Pulmonary artery endothelial cell (primary cell): ENCODE measurements at places on chromosomes 12 and 14. TPM values are rescaled to one million over a fixed set of nuclear protein-coding genes. Genes with fewer than 3 reads are reported as not detected.

DNA sequence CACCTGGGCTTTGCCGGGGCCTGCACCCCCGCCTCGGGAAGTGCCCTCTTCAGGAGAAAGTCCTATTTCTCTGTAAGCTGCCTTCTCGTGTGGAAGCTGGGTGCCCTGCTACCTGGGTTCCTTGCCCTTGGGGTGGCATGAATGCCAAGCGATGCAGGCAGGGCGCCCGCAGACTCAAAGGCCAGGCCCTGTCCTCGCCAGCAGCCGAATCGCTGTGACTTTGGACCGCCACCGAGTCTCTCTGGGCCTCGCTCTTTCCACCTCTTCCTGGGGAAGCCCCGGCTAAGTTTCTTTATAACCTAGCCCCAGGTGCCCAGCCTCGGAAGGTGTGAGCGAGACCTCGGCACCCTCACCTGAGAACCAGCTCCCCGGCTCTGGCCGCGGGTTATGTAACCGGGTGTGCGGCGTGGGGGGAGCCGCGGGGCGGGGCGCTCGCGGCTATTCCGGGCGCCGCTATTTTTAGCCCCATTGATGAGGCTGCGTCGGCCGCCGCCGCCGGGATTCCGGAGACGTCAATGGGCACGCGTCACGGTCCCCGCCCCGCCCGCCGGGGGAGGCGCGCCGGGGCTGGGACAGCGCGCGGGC is 14.6 kb upstream of the NR4A1 start:
- no peak for DNase-seq

DNA sequence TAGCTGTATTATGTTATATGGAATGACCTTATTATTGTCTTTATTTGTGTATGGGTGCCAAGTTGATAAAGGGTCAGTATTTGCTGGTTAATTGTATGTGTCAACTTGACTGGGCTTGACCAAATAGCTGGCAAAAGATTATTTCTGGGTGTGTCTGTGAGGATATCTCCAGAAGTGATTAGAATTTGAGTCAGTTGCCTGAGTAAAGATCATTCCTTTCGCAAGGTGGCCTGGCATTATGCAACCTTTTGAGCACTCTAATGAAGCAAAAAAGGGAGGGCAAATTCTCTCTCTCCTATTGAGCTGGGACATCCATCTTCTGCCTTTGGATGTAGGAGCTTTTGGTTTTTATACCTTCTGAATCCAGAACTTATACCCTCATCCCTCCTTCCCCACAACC is 82.2 kb downstream of the ATXN7L3B start:
- DNase-seq = no peak

GRCh38 chr14:79742142-79742541 is 469.2 kb downstream of the DIO2 start:
- DNase-seq = no peak

The SLC39A2 gene
- not detected in 2 replicates for total RNA-seq

DNA sequence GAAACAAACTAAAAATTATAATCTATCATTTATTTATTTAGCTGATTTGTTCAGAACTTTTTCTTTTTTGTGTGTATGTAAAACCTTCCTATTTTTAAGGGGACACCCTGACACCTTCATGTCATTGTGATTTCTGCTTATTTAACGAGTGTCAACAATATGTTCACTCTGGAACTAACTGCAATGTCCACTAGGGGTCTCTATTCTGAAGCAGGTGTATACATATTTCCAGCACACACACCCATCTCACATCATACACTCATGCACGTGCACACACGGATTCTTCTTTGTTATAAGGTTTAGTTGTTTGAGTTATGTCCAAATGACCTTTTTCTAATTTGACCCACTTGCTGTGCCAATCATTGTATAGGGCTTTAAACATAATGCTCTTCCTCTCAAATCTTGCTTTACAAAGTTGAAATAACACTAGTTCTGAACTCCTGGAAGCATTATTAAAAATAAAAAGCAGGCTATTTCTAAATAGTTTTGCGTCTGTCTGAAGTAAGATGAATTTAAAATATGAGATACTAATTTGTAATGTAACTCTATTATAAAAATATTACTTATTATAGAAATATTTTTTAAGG is 15.5 kb downstream of the E2F7 start:
- peak; percentile 35 for DNase-seq

DNA sequence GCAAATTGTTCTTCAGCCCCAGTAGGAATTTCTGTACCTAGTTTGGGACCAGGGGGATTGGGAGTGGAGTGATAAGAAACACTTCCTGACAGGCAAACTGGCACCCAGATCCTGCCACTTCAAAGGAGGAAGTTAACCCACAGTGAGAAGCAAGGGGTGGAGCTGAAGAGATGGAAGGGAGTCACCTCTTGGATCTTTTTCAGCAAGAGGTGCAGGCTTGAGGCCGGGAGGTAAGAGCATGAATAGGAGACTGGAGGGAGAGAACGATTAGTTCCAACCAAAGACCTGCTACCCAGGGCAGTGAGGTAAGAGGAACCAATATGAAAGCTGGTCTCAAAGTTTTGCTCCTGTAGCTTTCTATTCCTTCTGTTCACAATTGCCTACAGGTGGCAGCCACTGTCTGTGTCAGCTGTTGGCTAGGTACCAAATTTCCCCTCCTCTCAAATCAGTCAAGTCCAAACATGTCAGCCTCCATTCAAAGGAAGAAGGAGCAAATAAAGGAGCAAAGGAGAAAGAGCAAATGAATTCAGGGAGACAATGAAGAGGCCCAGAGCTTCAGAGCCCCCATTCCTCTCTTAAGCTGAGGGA is 14.9 kb upstream of the TAC3 start:
- DNase-seq = no peak

DNA sequence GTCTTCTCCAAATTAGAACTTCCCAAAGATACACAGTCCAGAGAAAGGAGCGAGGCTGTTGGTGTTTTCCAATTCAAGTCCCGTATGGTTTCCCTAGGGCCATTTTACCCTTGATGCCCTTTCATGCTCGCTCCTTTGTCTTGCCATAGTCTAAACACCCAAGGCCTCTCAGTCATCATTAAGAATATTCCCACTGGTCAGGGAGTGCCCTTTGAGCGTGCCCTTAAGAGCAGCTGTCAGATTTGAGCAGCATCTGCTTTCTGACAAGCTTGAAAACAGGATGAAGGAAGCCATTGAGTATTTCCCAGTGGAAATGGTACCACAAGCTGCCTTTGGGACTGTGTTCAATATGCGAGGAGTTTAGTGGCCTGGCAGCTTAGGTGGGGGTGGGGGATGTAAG is 10.4 kb upstream of the GALNT16 start:
- DNase-seq = no peak

DNA sequence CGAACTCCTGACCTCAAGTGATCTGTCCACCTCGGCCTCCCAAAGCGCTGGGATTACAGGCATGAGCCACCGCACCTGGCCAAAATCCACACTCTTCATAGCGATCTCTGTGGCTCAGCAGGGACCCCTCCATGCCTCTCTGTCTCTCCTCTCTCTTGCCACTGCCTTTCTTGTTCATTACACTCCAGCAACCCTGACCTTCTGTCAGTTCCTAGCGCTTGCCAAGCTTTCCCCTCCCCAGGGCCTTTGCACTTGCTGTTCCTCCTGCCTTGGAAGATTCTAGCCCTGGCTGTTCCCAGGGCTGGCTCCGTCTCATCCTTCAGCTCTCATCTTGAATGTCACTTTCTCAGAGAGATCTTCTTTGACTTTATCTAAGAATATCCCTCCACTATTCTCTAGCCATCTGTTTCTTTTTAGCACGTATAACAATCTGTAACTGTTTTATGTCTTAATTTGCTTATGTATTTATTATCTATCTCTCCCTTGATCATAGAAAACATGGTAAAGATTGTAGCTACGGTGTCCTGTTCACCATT is 38.9 kb upstream of the MAP1LC3B2 start:
- DNase-seq = no peak

DNA sequence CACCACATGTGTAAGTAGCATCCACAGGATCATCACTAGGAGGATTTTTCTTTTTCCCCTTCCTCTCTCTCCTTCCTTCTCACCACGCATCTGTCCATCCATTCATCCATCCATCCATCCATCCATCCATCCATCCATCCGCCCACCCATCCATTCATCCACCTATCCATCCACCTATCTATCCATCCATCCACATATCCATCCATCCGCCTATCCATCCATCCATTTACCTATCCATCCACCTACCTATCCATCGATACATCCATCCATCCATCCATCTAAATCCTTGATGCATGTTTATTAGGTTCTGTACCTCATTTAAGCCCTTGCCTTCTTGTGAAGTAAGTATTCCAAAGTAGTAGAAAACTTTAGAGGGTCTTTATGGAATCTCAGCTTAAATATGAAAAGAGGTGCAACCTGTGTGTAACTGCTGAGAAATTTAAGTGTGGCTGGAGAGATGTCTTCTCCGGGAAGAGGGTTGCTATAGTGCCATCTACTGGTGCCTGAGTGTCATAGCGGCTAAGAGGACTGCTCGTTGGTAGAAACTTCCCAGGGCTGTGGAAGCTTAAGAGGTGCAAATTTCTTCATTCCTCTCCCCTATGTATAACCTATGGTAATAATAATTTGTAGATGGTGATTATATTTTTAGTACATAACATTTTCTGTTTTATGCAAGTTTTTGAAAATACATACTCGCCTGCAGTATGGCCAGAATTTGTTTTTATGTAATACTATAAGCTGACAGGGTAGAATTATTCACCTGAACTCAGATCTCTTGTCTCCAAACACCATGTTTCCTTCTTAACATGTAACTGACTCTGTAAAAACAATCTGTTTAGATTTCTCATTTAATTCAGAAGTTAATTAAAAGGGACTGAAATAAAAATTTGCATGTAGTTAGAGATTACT is 46.0 kb downstream of the MYO1H start:
- no peak for DNase-seq

GRCh38 chr12:452667-453210 is 7.0 kb upstream of the B4GALNT3 start:
- DNase-seq = no peak

The B4GALNT1 gene
- total RNA-seq = 0.07 and 0.35 TPM in 2 replicates

- no peak for DNase-seq
Measured at GRCh38 chr12:49598527-49598926, 6.9 kb downstream of the FAM186B start.

GRCh38 chr12:126518596-126519200 is 1453.5 kb downstream of the AACS start:
- no peak for DNase-seq

DNA sequence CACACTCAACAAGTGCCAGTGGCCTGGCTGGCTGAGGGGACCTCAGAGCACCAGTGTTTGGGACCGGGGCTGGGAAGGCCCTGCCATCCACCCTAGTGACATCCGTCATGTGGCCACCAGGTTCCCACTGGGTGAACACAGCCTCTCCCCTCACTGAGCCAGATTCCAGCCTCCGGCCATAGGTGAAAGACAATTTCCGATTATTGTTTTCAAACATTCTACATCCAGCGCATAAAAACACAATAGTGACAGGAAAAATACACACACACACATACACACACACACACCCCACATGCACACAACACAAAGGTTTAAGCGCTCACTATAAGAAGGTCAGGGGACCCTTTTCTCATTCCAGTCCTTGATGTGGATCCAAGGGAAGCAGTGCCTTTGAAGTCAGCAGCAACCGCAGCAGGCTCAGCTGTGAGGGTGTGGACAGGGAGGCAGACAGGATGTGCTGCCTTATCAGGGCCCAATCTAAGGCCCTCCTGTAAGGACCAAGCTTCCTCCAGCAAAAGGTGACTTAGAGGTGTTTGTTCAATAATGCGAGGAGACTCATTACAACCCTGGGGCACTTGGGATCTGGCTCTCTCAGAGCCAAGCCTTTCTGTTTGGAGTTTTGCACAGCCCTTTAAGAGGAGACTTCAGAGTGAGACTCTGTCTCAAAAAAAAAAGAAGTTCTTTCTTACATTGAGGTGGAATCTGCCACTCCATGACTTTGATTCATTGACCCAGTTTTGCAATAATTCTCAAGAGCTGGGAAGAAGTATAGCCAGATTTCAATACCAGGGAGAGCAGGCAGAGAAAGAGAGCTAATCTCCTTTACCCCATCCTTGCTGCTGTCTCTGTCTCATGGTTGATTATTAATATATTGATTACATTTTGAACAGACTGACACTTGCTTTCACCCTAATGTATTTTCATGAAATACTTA is 227.8 kb downstream of the ZFP36L1 start:
- no peak for DNase-seq

The DHRS4L2 gene
- 15.8 and 18.3 TPM in 2 replicates for total RNA-seq

GRCh38 chr12:91620992-91621391 is 438.4 kb upstream of the DCN start:
- DNase-seq = no peak

The TAPBPL gene
- total RNA-seq = 5.4 and 6.5 TPM in 2 replicates

GRCh38 chr12:47946413-47947323 is 16.7 kb upstream of the TMEM106C start:
- no peak for DNase-seq

- DNase-seq = no peak
Measured at GRCh38 chr12:124727922-124728321, 135.7 kb downstream of the SCARB1 start.

DNA sequence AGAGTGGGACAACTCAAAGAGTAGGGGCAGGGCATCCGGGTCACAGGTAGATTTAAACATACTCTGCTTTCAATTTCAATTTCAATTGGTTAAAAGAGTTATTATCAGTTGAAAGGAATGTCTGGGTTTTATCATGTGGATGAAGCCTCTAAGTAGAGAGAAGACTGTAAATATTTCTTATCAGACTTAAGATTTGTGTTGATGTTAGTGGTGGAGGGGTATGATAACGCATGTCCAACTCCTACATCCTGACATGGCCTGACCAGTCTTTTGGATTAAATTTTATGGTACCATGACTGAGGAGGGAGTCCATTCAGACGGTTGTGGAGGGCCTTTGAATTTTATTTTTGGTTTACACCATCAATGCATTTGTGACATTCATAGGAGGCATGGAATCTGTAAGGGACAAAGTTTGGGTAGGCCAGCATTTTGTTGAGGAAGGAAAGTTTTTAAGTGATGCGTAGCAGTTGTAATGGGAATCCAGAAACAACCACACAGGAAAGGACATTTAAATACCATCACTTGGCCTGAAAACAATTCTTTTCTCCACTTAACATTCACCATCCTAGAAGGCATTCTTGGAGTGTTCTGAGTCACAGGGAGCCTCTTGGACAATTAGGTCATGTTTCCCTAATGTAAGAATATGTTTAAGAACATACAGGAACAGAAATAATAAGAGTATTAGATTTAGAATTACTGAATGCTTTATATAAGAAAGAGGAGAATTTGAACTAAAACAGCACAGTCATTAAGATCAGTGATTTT is 371.9 kb downstream of the ATP23 start:
- peak; percentile 44 for DNase-seq

- no peak for DNase-seq
Measured at GRCh38 chr12:7091171-7091570, 1.1 kb downstream of the C1R start.

DNA sequence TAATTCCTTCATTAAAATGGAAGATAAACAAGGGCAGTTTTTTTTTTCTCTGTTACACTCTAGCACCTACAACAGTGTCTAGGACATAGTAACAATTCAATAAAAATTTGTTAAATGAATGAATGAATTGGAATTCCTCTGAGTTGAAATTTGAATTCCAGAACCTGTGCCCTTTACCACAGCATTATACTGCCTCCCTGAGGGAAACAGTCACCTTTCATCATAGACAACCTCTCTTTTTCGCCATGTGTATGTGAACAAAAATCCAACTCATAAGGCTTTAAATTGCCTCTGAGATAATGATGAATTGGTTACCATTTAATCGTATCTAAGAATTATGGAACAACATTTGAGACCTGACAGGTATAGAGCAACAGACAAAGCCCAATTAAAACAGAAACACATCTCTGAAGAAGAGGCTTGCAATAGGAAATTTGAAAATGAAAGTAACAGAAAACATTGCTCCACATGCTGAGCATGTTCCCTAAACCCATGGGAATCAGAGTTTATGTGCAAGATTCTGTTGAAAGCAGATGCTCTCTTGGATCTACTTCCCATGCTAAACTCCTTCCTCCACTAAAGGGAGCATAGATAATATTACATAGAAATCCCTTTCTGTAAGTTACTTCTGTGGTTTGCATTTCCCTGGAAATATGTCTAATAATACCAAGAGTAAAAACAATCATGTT is 657.8 kb downstream of the GALC start:
- no peak for DNase-seq
